ENCODE measurements at places on chromosomes 3 and 15.

DNA sequence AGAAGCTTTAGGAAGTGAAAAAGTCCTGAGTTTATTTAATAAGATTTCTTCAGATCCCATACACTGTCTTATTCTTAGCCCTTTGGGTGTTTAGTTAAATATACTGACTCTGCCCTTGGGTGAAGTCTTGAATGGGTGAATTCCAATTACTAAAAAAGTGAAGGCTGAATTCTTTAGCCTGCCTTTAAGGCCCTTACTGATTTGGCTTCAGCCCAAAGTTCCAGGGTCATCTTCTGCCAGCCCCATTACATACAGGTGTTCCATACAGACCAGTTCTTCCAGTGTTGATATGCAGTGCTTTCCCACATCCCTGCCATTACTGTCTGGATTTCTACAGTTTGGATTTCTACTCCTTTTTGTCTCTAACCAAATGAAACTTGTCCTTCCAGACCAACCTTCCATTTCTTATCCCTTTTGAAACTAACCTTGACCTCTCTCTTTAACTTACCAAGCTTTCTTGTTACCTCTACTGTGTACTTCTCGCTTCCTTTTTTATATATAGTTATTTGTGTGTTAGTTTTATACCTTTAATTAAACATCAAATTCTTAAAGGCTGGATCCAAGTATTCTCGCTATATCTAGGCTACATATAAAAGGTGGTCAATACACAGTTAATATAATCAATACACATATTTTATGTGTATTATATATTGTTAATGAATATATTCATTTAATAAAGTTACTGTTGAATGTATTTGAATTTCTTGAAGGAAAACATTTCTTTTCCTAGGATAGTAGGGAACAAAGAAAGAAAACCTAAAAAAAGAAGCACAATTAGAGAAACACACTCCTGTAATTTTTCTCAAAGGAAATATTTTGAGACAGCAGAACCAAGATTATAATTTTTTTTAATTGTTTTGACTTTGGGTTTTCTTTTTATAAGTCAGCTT, 15.0 kb downstream of the MBNL1 start:
- no peak for DNase-seq

DNA sequence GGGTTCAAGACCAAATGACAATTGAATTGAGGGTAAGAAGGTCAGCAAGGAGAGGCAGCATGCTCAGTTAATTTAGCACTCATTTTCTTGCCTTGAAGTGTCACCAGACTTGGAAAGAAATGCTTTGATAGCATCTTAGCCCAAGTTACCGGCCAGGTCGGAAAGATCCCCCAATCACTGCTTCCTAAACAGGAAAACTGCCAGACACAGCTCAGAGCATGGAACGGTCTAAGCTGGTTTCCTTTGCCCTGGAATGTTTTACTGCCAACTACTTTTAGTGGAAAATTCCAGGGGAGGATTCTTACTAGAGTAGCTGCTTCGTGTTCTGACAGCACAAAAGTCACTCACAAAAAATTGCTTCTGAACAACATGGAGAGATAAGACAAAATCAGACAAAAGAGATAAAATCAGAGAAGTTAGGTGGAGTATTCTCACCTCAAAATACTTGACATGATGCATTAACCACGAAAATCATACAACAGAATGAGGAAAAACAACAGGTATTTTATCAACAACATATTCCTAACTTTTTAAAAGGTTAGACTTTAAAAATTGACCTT, 65.5 kb downstream of the CCR4 start:
- DNase-seq: no peak

GRCh38 chr15:23616536-23616935, 31.1 kb downstream of the MAGEL2 start:
- no peak for DNase-seq

GRCh38 chr15:67505675-67506572, 15.0 kb upstream of the C15orf61 start:
- DNase-seq: no peak

DNA sequence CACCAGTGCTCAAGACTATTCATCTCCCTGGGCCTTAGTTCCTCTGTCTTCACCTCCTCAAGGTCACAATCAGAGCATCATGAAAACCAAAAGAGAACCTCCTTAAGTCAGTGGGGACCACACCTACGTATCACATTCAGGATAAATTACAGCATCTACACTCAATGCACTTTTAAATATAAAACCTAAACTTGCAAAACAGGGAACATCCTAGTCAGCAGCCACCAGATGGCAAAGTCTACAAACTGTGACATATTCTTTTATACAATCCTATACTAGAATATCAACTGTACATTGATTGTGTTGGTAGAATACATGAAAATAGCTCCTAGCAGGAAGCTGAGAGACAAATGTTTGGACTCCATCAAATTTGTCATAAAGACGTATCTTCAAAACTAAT, 7.9 kb downstream of the KIF9 start:
- no peak for DNase-seq

- DNase-seq: no peak
Observed at GRCh38 chr15:27330326-27330725, 359.3 kb downstream of the GABRG3 start.

DNA sequence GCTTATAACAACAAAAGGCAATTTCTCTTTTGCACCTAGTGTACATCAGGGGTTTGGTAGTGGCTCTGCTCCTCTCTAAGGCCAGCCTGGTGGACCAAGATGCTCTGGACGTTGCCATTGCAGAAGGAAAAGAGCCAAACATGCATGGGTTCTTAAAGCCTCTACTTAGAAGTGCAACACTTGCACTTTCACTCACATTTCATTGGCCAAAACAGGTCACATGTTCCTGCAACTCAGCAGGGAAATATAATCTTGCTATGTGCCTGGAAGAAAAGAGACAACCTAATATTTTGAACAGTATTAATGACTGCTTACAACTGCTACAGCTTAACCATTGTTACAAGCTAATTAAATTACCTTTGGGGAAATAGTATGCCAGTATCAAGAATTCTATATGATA, 182.9 kb downstream of the IL5RA start:
- no peak for DNase-seq

GRCh38 chr3:108157273-108157672, 65.0 kb downstream of the IFT57 start:
- no peak for DNase-seq

DNA sequence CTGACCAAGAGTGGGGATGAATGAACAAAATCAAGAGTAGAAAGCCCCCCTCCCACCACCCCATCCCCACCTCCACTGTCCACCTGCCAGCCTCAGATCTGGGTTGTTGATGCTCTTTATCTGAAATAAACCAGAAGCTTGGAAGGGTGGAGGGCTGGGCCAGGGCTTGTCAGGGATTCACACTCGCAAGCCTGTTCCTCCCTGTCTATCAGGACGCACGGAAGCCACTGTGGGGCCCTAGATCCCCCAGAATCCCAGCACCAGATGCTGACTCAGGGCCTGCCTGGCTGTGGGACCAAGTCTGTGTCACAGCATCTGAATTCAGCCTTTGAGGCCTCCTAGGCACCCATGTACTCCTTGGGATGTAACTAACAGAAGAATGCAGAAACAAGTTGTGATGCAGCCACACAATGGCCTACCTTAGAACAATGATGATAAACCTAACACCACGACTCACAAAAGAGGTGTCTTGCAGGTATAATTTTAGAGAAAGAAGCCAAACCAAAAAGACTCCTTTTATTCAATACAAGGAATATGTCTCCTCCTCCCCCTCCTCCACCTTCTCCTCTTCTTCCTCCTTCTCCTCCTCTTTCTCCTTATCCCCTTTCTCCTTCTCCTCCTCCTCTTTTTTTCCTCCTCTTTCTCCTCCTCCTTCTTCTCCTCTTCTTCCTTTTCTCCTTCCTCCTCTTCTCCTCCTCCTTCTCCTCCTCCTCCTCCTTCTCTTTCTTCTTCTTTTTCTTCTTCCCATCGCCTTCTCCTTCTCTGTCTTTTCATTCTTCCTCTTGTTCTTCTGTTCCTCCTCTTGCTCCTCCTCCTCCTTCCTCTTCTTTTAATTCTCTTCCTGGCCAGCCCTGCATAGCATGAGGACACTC, 234.7 kb downstream of the PLCL2 start:
- DNase-seq: no peak

GRCh38 chr3:46285931-46286619, 43.8 kb downstream of the CCR3 start:
- no peak for DNase-seq

GRCh38 chr3:21464746-21465145, 286.3 kb downstream of the ZNF385D start:
- no peak for DNase-seq

DNA sequence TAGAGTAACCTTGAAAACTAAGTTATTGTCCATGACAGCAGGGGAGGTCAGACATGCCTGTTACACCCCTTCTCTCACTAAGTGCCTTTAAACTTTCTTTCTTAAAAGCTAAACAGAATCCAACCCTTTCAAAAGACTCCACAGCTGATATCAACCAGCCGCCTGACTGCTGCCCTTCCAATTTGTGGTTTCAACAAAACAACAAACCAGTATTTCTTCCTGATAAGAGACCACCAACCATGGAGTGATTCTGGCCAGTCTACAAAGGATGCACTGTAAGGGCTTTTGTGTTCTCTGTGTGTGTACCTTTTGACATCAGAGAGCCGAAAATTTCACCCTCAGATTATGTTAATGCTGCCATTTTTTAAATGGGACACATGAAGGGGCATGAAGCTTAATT, 1204.2 kb downstream of the ROBO2 start:
- no peak for DNase-seq

GRCh38 chr3:113668015-113668414, 28.4 kb downstream of the USF3 start:
- DNase-seq: no peak

DNA sequence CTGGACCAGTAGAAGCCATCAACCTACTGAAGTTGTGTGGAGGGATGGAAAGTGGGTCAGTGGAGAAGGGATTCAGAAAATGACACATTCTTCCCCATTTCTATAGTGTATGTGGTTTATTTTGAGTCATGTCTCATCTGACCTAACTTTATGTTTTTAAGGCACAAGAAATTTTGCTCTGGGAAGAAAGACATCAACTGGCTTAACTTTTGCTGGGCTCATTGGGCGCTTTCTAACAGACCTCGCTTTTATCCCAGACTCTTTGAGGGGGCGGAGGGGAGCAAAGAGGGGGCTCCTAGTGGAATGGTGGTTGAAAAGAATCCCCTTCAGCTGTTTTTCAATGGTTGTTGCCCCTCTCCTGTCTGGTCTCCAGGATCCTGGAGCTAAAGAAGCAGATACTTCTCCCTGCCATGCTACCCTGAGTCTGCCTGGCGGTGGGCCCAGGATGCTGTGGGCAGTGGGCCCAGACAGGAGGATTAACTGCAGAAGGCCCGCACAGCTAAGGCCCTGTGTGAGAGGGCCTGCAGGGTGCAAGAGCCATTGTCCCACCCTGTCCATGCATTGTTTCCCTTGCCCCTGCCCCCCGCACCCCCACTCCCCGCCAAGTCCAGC, 14.5 kb downstream of the CSRNP1 start:
- no peak for DNase-seq

DNA sequence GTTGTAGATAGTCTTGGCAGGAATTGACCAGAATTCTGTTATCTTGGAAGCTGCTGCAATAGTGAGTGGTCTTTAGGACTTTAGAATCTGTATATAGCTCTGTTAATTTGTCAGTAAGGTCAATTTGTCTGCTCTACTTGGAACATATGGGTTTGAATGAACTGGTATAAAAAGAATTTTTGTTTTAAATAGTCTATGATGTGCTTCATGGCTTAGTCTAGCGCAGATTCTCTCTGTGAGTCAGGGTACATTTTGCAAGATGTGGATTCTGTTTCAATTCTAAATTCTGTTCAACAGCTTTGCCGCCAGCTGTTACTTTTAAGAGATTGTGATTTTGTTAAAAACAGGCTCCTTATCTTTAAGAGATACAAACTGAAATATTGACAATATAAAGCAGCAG, 135.9 kb upstream of the AGBL1 start:
- no peak for DNase-seq

GRCh38 chr3:177936721-177937120, 599.5 kb upstream of the KCNMB2 start:
- no peak for DNase-seq

Data from amygdala (tissue), 56 donors.